Activated CD8-positive, alpha-beta memory T cell treated with anti-CD3 and anti-CD28 coated beads for 4 hours (primary cell): ENCODE measurements at places on chromosomes 5 and 9.

GRCh38 chr5:122879076-122879475 is 33.7 kb downstream of the SNX24 start:
- DNase-seq, result no peak

DNA sequence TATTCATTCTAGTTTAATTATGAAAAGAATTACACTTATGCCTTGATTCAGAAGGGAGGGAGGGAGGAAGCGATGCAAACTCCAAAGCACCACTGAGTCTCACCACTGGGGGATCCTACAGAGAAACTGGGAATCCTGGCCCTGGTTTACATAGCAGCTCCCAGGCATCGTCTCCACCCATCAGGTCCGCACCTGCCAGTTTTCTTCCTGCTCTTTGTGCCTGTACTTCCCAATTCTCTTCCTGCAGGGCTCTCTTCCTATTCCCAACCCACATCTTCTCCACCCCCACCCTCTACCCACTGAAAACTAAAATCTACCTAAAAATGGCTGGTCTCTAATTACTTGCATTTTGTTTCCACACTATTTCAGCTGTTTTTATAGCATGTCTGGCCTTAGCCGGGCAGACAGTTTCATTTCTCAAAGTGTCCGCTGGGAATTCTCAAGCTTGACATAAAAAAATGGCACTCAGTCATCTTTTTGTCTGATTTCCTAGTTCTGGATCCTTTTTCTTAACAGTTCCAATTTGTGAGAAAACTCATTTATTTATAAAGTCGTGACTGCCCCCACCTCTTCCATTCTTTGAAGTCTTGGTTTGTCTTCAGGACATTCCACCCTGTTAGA is 1.6 kb upstream of the TNIP1 start:
- DNase-seq, result no peak

DNA sequence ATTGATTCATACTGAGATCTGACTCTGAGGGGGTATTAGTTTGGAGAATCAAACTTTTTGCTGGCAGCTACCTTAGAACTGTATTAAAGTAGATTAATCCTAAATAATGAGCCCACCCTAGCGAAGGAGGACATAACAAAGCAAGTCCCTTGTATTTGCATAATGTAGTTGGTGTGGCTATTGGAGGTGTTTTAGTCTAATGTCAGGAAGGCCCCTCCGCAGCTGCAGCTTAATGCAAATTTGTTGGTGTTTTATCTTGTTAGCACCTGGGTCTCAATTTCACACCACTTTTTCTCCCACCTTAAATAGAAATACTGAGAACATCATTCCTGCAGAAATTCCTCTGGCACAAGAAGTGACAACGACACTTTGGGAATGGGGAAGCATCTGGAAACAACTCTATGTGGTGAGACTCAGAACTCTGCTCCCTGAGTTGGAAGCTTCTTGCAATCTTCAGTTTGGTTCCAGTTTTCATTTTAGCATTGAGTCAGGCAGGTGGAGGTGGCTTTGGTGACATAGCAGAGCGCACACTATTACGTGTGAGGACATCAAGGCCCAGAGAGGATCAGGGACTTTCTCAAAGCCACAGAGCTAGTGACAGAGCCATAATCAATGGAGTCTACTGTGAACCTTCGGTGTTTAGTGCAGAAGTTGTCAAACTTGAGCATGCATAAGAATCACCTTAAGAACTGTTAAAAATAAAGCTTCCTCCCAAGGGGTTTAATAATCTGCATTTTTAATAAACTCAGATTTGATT is 33.9 kb downstream of the DOCK2 start:
- no peak for DNase-seq

DNA sequence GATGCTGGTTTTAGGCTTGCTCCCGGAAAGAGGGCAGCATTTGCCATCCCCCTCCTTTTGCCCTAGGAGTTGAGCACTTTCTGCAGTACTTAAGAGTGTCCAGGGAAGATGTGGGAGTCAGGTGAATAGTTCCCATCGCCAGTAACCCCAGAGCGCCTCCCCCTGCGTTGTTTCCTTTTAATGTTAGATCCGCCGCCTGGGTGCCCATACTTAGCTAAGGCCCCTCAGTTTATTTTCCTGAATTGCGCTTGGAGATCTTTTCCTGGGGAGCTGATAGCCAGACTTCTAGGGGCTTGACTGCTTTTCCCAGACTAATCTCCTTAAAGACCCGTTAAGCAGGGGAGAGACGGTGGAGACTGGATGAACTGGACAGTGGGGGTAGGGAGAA is 377 bp upstream of the PCDHAC2 start:
- no peak for DNase-seq

DNA sequence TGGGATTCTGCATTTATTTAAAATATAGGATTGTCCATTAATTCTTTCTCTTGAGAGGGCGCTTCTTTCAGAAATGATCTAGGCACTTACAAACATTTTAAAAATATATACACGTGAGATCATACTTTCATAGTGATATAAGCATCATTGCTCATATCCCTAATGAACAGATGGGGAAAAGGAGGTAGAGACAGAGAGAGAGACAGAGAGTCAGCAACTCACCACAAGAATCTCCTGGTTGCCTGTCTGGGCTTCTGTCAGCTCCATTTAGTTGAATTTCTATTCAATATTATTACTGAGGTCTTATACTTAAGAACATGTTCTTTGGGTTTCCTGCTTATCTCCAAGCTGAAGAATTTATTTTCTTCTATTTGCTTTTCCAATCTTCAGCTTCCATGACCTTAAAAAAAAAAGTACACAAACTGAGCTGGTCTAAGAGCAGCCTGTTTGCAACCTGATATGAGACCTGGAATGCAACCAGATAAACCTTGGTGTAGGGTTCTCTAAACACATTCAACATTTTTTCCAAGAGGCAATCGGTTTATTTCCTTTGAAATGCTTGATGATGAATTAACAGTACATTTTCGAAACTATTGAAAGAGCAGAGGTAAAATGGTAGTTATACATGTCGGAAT is 51.6 kb upstream of the LIFR start:
- DNase-seq, result no peak

DNA sequence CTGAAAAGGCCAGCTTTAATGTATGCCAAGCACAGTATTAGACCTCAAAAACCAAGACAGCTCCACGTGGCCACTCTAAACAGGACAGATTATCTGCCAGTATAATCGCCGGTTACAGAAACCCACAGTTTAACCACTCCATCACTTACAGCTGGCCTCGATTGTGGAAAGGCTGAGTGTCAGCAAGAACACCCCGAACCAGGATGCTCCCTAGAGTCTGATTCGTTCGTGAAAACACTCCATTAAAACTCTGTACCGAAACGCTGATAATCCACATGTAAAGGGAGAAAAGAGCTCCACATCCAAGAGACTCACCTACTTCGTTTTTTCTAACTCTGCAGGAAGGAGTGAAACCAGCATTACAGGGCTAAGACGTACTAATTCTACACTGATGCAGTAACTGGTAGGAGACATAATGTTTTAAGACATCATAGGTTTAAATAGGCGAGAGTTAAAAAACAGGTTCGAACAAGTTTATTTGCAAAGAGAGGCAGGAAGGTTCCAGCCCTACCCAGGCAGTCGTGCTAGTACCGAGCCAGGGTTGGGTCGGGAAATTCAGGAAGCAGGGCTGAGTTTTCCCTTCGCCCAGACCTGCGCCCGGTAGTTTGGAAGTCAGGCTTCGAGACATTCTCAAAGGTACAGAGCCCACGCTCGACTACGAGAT is 949 bp downstream of the SERINC5 start:
- DNase-seq, result no peak

- DNase-seq, result no peak
Measured at GRCh38 chr9:80062567-80062966, 490.8 kb downstream of the TLE4 start.

DNA sequence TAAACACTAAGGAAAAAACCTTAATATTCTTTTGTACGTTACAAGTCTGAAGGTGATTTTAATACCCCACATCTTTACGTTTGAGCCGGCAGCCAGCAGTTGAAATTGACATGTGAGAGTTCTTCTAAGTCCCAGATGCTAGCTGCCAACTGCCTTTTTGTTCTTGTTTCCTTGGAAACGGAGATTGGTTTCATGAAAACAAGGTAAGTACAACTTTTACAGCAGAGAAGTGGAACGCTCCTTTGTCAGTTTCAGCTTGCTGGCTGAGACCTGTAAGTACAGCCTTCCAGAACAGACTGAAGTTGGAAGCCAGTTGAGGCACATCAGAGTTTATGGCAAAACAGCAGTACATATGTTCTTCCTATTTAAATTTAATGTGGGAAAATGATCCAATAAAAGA is 1018.4 kb upstream of the ARRDC3 start:
- no peak for DNase-seq

GRCh38 chr9:16344343-16344742 is 526.1 kb downstream of the BNC2 start:
- DNase-seq, result no peak

- DNase-seq, result no peak
Measured at GRCh38 chr9:86022687-86023266, 76.6 kb downstream of the GOLM1 start.
